ENCODE measurements at places on chromosomes 16 and 17.

DNA sequence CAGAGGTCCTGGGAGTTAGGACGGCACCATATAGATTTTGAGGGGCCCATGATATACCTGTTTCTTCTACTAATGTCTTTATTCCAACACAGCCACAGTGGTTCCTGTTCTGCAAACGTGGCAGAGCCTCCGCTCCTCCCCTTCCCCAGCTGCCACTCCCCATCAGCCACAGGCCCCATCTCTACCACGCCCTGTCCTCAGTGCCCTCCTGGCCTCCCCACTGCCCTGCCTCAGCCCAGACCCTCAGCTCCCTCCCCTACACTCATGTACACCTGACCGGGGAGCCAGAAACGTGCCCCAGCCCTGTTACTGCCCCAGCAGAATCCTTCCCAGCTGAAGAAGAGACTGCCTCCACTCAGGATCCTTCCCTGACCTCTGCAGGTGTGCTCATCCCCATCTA is 11.9 kb upstream of the RBFOX3 start:
- no peak for DNase-seq

DNA sequence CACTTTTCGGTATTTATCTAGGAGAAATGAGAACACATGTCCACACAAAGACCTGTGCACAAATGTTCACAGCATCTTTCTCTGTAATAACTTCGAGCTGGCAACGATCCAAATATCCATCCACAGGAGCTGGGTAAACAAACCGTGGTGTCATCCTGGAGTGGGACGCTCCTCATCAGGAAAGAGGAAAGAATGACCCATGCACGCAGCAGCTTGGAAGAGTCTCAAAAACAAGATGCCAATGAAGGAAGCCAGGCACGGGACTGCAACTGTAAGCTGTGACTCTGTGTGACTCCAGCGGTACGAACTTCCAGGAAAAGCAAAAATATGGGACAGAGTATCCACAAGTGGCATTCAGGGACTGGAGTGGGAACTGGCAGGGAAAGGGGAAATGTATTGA is 36.7 kb upstream of the CIBAR2 start:
- no peak for DNase-seq

DNA sequence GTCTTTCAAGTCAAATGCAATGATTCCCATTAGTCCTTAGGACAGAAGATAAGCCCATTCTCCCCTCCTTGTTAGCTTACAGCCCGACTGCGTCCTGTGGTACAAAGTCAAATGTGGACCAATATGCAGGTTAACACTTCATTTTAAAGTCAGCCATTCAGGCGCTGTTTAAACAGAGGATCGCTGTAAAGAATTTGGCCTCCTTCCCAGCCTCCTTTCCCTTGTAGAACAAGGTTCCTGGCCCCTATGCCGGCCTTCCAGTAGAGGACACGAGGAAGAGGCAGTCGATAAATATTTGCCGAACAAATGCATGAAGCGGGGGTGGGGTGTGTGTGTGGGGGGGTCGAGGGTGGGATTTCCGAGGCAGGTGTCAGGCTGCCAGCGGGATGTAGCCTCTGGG is 4.3 kb downstream of the SDK2 start:
- DNase-seq: no peak

- no peak for DNase-seq
Measured at GRCh38 chr16:75296606-75297005, 45.2 kb upstream of the BCAR1 start.

- no peak for DNase-seq
Measured at GRCh38 chr17:67855504-67856324, 30.4 kb downstream of the BPTF start.

DNA sequence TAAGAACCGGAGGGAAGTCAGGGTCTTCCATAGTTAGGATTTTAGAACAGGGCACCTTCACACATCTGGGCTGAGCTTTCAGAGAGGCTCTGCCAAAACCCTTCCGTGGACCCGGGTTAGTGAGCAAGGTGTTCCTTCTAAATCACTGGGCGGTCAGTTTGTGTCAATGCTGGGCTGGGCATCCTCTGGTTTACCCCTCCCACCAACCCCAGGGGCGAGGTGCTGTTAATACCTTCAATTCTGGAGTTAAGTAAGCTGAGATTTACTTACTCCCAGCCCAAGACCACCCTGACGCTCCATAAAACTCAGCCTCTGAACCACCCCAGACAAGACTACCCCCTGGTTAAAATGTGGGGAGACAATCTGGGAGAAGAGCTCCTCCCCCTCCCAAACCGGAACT is 1.0 kb downstream of the TMEM92 start:
- no peak for DNase-seq
